ENCODE measurements at places on chromosomes 1 and 21.

DNA sequence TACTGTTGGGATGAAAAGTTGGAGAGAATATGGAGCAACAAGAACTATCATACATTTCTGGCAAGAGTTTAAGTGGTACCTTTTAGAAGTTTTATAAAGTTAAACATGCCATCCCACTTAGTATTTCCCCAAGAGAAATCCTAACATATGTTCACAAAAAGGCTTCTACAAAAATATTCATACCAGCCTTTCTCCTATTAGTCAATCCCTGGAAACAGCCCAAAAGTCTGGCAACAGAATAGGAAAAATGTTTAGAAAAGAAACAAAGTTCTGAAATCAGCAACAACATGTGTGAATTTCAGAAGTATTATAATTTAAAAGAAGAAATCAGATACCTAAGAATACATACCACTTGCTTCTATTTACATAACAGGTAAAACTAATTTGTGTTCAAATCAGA lies 271.0 kb downstream of the DSCAM start:
- DNase-seq: no peak

DNA sequence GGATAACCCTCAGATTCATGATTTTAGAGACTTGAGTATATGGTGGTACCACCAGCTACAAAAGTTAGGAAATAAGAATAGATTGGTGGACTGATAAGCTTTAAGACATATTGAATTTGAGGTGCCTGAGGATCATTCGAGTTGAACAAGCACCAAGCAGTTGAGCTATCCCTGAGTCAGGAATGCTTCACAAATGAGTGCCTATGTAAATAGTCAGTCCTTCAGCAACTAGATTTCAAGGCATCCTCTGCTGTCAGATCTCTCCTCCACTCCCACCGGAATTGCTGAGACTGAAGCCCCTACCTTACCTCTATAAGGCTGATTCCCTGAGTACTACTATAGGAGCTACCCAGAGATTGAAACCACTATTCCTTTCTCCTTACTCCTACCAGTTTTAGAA lies 7.1 kb downstream of the BTF3L4 start:
- DNase-seq: no peak

- no peak for DNase-seq
Measured at GRCh38 chr1:97441966-97442365, 478.9 kb downstream of the DPYD start.

DNA sequence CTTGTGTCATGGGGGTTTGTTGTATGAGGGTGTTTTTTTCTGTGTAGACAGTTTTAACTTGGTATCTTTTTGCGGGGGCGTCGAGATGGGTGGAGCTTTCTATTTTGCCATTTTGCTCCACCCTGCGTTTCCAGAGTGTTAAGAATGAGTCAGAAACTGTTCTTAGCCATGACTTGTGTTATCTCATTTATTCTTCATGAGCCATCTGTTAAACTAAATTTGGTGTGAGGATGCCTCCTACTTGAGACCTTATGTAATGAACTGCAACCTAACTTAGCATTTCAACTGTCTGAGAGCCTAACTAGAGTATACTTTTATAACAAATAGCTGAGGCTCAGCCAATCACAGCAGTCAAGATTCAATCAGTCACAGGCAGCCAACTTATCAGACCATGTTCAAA lies 1873.5 kb downstream of the NCAM2 start:
- DNase-seq: no peak

DNA sequence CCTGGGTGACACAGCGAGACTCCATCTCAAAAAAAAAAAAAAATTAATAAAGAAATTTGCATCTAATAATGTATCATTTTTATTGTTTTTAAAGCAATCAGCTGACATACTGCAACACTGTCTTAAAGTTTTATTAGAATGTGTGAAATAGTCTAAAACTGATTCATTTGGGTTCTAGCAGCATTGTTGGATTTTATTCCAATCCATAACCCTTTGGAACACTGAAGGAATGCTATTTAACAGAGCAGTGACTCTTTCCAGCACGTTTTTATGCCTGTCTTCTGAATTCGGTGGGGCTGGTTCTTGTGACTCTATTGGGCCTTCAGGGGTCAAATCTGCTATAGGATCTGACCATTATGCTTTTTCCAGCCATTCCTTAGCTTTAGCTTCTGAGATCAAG lies 18.2 kb upstream of the FMO4 start:
- no peak for DNase-seq

DNA sequence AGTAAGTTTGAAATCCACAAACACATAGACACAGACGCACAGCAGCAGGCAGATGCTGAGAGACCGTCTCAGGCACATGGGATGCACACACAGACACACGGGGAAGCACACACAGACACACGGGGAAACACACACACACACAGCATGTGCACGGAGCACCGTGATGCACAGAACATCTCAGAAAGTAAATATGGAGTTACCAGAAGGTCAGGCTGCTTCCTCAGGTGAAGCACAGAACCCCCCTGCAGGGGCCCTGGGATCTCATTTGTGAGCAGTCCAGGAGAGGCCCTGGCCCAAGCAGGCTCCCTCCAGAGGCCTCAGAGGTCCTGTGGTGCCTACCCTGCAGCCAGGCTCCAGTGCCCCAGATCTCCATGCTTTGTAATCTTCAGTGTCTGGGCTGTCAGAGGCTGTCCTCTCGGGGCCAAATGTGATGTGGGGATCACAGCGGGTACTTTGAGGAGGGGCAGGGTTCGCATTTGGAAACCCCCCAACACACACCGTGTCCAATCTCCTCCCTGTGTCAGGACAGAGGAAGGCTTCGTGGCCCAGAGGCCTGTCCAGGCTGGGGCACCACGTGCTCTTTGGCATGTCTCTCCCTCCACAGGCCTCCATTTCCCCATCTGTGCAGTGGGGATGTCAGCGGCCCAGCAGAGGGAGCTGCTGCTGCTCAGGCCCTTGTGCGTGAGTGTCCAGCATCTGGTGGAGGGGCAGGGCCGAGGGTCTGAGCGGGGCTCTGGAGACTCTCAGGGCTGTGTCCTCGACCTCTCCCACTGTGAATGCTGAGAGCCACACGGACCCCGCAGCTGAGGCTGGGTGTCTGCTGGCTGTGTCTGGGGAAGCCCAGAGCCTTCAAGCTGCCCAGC lies 23.0 kb upstream of the PRSS38 start:
- no peak for DNase-seq

GRCh38 chr1:43137445-43138052 lies 34.5 kb downstream of the EBNA1BP2 start:
- DNase-seq: peak; percentile 49

GRCh38 chr1:94825936-94826335 lies 5.8 kb downstream of the SLC44A3 start:
- DNase-seq: no peak

DNA sequence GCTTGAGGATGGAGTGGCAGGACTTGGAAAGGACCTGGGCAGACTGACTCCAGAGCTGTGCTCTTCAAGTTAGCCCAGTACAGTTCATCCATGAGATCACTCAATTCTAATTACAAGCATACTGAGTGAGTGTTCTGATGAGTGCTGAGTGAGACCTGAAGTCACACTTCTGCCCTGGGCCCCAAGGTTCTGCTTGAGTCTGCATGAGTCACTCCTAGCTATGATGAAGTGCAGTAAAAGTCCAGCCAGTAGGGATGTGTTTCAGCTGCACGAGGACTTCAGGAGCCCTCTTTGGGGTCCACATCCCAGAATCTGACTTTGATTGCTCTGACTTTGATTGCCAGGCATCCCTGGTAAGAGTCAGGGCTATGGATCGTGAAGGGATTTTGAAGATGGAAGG lies 35.8 kb downstream of the PLEKHA6 start:
- no peak for DNase-seq

GRCh38 chr1:220803401-220804201 lies 16.9 kb downstream of the MTARC1 start:
- DNase-seq: no peak

DNA sequence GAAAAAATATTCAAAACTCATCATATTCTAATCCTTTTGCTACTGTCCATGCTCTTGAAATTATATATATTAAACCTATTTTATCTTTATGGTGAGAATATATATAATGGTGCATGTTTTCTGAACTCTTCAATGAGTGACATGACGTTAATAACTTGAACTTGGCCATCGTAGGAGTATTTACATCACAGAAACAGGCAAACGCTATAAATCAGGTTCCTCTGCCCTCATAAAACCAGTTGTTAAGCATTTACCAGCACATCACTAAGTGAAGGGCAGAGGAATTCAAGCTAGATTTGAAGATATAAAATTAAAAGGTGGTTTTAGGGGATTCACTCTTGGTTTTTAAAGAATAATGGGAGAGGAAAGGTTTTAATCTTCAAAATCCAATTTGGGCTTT lies 20.5 kb downstream of the NID1 start:
- DNase-seq: no peak

- no peak for DNase-seq
Measured at GRCh38 chr1:91549041-91549735, 48.5 kb downstream of the CDC7 start.

DNA sequence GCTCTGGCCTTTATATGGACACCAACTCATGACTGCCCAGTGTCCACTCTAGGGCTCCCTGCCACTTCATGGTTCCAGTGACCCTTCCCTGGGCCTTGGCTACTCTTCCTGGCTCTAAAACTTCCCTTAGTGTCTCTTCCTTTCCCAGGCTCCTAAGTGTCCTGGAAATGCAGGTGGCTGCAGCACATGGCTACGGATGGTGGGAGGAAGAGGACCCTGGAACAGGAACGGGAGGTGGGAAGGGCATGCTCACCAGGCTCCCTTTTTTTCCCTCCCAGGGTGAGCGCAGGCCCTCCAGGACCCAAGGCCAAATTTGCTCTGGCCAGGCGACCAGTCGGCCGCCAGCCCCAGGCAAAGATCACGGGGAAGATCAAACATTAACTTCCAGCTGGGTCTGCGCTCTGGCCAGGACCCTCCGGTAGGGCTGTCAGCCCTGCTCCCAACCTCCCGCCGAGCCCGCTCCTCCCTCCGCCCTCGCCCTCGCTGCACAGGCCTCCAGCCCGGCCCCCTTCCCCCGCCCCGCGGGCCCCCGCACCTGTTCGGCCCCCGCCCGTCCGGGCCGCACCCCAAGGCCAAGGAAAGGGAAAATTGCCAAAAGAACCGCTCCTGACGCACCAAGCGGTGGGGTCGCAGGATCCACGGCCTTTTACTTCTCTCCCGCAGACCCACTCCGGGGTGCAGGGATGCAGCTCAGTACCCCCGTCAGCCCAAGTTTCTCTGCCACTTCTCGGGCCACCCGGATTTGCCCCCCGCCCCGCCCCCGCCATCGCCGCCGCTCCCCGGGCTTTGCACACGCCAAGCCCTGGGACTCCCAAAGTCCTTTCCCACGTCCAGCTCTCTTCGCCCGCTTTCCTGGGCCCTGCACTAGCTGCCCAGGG lies 894 bp downstream of the TCEA3 start:
- no peak for DNase-seq

- DNase-seq: peak; percentile 27
Measured at GRCh38 chr1:237470712-237471338, 419.9 kb downstream of the ZP4 start.

DNA sequence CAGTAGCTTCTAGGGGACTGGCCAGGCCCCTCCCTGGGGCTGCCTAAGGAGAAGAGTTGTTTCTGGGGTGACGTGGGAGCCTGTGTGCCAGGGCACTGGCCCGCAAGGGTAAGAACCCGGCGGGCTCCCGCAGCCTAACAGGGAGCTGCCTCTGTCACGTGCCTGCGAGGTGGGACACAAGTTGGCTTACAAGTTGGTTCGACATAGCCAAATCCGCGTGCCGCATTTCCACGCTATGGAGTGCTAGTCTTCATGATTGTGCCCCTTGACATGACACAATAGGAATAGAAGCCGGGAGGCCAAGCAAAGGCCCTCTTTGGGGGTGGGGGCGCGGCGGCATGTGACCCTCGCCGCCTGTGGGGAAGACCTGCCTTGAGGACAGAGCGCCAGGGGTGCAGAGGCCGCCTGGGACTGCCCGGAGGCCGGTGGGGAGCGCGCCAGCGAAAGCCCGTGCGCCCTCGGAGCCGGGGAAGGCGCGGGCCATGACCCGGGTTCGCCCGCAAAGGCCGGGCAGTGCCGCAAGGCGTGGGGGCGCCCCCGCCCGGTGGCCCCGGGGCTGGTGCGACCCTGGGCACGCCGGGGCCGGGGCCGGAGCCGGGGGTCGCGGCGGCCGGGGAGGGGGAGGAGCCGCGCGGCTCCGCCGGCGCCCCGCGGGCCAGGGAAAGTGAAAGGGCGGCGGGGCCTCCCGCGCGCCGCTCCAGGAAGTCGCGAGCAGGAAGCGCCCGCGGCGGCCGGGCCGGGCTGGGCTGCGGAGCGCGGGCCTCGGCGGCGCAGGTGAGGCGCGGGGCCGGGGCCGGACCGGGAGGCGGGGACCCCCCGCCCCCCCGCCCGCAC lies at the start of gene SLC37A1:
TSS of gene SLC37A1 (plus strand) at position 702 of the 834 bp plus-strand sequence. CDS start 4,603 bp downstream, outside the sequence.
- peak; percentile 42 for DNase-seq

- no peak for DNase-seq
Measured at GRCh38 chr1:34915521-34915920, 13.9 kb downstream of the DLGAP3 start.

GRCh38 chr1:205456383-205456867 lies 580 bp upstream of the BLACAT1 start:
- DNase-seq: no peak

- no peak for DNase-seq
Measured at GRCh38 chr21:35882791-35883240, 177.5 kb downstream of the SETD4 start.

DNA sequence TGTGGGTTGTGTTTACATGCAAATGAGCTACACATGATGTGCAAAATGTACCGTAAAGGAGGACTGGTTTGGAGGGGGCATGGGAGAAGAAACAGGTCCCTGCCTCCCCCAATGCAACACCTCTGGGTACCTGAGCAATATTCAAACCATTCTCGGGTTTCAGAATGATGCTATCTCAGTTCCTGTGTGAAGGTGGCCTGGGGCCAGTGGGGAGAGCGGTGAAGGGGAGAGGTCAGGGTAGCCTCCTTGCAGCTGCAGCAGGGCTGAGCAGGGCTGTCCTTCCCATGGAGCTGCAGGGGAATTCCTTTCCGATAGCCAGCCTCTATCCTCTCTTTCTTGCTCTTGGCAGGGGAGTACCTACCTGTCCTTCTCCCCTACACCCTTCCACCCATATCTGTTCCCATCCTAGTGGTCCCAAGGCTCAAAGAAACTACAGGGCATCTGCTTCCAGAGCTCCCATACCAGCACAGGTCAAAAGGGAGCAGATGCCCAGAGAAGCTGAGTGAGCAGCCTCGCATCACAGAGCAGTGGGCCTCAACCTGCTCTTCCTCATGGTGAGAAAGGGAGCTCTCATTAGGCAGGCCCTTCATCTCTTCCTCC lies 11.9 kb downstream of the MEF2D start:
- no peak for DNase-seq

GRCh38 chr1:183633676-183634343 lies 1.8 kb downstream of the ARPC5 start:
- no peak for DNase-seq

- no peak for DNase-seq
Measured at GRCh38 chr1:105419030-105419429, 1637.4 kb upstream of the PRMT6 start.

DNA sequence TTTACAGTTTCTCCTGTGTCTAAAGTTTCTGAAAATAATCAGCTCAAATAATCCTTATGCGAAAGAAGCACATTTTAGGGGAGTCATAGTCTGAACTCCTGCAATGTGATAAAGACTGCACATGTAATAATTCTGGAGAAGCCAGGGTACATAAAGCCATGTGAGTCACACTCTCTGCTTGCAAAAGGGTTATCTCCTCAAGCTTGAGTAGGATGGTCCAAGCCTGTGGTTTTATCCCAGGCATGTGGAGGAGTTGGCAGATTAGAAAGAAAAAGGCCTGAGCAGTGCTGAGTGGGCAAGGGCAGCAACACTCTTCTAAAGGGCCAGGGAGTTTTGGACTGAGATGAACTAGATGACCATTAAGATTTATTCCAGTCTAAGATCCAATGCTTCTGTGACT lies 220.4 kb downstream of the RHOU start:
- DNase-seq: no peak

GRCh38 chr1:147651466-147651865 lies 18.9 kb downstream of the ACP6 start:
- DNase-seq: no peak

Data from heart right ventricle (tissue), 16 donors.